ENCODE measurements at places on chromosomes 16 and 17. TPM values are rescaled to one million over a fixed set of nuclear protein-coding genes. Genes with fewer than 3 reads are reported as not detected.

ACSM2A gene
- 0.47 TPM for total RNA-seq

CMTM1 gene
- 12.9 TPM for total RNA-seq

KRTAP4-11 gene
- not detected for total RNA-seq

STH gene
- not detected for total RNA-seq

BRD7 gene
- total RNA-seq: 75.4 TPM

SLX1B gene
- 38.4 TPM for total RNA-seq

TBX21 gene
- total RNA-seq: 37.3 TPM

RNF43 gene
- 3.5 TPM for total RNA-seq

GDE1 gene
- total RNA-seq: 24.6 TPM

KCNJ18 gene
- total RNA-seq: not detected

ABI3 gene
- total RNA-seq: 21.7 TPM

ADORA2B gene
- total RNA-seq: 0.20 TPM

MPO gene
- 1.1 TPM for total RNA-seq

SLC38A7 gene
- total RNA-seq: 7.7 TPM

CES1 gene
- total RNA-seq: 1.4 TPM

C16orf92 gene
- total RNA-seq: not detected

NLRC3 gene
- 75.6 TPM for total RNA-seq

METTL2A gene
- total RNA-seq: 9.1 TPM
